ENCODE measurements at places on chromosomes 16 and 17.

DNA sequence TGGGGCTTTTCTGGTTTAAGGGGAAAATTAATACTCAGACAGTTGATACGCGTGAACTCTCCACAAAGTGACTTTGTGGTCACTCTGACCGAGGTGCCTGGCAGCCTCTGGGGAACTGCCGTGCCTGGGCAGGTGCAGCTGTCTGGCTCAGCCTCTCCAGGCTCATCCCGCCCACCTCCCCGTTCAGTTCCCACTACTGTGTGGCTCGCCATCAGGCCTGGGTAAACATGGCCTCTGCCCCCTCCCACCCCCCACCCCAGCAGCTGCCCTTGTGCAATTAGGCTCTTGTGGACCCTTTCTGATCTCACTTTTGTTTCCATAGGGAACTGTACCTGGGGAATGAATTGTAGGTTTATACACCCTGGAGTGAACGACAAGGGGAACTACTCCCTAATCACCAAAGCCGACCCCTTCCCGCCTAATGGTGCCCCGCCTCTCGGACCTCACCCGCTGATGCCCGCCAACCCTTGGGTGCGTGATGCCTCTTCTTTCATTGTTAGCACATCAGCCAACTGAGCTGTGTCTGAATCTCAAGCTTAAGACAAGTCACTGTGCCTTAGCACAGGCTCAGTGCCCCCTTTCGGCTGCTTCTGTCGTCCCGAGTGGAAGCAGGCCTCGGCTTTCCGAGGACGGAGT lies 27.8 kb downstream of the ZC3H18 start:
- H3K4me1 ChIP-seq, result peaks cover 4% of the 10 kb centered on the region
- H3K4me3 ChIP-seq, result no peak overlapping the region
- no peak overlapping the region for H3K27ac ChIP-seq
- H3K27me3 ChIP-seq, result no peaks in the 10 kb centered on the region
- no peak for ATAC-seq

- no peak for ATAC-seq
- H3K27me3 ChIP-seq, result no peaks in the 10 kb centered on the region
- H3K36me3 ChIP-seq, result peaks cover 26% of the 10 kb centered on the region
Measured at GRCh38 chr17:40457964-40458791, 14.9 kb downstream of the IGFBP4 start.

DNA sequence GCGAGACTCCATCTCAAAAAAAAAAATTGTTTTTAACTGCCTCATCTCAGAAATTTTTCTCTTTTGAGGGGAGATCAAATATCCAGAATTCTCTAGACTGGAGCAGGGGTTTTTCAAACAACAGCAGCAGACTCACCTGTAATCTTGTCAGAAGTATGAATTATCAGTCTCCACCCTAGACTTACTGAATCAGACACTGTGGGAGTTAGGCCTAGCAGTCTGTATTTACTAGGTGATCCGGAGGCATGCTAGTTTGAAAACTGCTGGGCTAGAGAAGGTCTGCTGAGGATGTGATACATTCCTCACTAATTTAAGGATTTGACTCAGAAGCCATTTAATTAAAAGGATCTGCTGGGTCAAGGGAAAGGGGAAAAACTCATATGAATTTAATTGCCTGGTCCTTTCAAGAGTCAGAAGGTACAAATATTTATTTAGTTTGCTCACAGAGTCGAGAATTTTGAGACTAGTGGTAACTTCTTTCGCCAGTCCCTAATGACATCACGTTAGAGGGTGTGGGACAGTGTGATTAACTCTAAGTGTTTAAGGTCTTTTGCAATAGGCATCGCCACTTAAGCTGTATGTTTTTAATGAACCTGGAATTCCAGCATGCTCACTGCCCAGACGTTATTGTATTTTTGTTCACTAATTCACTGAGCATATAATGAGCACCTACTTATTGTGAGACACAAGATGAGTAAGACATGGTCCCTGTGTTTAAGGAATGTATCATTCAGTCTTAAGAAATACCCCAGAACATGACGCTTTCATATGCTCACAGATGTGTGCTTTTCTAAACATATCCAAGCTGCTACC lies 14.2 kb downstream of the ATP6V0A1 start:
- no peaks in the 10 kb centered on the region for H3K27me3 ChIP-seq
- no peak overlapping the region for H3K27ac ChIP-seq
- no peaks in the 10 kb centered on the region for H3K4me1 ChIP-seq
- H3K4me3 ChIP-seq, result no peak overlapping the region
- peaks cover 96% of the 10 kb centered on the region for H3K36me3 ChIP-seq
- no peak for ATAC-seq

DNA sequence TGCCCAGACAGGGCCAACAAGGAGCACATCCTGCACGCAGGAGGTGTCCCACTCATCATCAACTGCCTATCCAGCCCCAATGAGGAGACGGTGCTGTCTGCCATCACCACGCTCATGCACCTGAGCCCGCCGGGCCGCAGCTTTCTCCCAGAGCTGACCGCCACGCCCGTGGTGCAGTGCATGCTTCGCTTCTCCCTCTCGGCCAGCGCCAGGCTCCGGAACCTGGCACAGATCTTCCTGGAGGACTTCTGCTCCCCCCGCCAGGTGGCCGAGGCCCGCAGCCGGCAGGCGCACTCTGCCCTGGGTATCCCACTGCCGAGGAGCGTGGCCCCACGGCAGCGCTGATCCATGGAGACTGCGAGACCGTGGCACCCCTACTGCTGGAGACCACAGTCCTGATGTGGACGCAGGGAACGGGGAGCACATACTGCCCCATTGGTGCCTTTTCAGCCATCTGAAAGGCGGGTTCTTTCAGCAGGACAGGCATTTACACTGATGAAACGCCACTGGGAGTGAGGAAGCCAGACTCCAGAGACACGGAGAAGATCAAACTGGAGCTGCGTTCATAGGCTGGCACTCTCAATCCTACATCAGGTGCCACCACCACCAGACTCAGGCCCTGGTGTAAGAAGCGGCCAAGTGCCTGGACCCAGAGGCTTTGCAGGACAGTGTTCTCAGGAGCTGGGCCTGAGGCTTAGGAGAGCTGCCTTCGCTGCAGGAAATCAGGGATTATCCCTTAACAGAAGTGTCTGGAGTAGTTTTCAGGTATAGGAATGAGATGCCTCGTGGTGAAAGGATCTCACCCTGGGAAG lies 2.6 kb downstream of the NT5C start:
- H3K27ac ChIP-seq, result no peak overlapping the region
- no peak for ATAC-seq
- no peaks in the 10 kb centered on the region for H3K27me3 ChIP-seq
- H3K36me3 ChIP-seq, result peaks cover 27% of the 10 kb centered on the region

DNA sequence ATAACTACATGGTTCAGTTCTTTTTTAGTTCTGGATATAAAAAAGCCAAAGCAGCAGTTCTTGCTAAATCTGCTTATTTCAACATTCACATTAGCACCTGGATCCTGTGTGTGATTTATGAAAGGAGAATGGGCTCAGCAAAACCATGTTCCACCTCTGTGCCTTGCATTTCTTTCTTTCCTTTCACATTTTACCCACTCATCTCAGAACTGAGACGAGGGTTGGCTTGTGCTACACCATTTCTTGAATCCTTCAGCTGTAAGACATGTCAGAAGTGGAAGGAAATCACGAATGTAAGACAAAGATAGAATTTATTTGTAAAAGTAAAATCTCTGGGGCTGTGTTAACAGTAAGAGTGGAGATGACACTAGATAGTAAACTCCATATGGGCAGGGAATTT lies 1.2 kb upstream of the UTP6 start:
- no peak for ATAC-seq
- no peaks in the 10 kb centered on the region for H3K27me3 ChIP-seq
- H3K36me3 ChIP-seq, result no peaks in the 10 kb centered on the region
- H3K4me3 ChIP-seq, result peak overlapping the region; percentile 47
- no peak overlapping the region for H3K27ac ChIP-seq

DNA sequence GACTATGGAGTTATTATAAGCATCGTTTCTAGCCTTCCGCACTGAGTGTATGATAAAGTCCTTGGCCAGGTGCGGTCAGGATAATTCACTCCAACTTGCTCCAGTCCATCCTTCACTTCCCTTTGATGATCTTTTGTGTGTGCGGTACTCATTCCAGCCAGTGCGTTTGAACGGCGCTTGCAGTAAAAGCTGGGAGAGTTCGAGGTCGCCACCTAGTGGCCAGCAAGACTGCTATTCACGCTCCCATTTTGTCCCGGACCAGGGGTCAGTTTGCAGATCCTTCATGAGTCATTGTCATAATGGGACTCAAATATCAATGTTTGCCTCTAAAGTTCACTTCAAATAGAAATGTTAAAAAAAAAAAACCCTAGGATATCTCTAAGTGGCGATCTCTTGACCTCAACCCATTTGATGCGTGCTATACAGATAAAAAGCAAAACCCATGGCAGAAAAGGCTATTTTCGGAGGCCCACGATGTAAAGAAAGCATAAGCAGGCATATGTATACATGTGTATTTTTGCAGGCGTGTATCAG lies 417.1 kb downstream of the TMEM114 start:
- no peaks in the 10 kb centered on the region for H3K4me1 ChIP-seq
- no peaks in the 10 kb centered on the region for H3K27me3 ChIP-seq

- peaks cover 4% of the 10 kb centered on the region for H3K27me3 ChIP-seq
- no peak overlapping the region for H3K27ac ChIP-seq
- H3K4me1 ChIP-seq, result no peaks in the 10 kb centered on the region
Measured at GRCh38 chr16:1032607-1033006, 39.9 kb upstream of the SSTR5 start.

GRCh38 chr16:20016234-20016633 lies 57.5 kb downstream of the GPR139 start:
- H3K27ac ChIP-seq, result no peak overlapping the region
- no peak for ATAC-seq
- no peaks in the 10 kb centered on the region for H3K4me1 ChIP-seq
- H3K4me3 ChIP-seq, result no peak overlapping the region
- peaks cover 14% of the 10 kb centered on the region for H3K27me3 ChIP-seq
- H3K36me3 ChIP-seq, result no peaks in the 10 kb centered on the region

DNA sequence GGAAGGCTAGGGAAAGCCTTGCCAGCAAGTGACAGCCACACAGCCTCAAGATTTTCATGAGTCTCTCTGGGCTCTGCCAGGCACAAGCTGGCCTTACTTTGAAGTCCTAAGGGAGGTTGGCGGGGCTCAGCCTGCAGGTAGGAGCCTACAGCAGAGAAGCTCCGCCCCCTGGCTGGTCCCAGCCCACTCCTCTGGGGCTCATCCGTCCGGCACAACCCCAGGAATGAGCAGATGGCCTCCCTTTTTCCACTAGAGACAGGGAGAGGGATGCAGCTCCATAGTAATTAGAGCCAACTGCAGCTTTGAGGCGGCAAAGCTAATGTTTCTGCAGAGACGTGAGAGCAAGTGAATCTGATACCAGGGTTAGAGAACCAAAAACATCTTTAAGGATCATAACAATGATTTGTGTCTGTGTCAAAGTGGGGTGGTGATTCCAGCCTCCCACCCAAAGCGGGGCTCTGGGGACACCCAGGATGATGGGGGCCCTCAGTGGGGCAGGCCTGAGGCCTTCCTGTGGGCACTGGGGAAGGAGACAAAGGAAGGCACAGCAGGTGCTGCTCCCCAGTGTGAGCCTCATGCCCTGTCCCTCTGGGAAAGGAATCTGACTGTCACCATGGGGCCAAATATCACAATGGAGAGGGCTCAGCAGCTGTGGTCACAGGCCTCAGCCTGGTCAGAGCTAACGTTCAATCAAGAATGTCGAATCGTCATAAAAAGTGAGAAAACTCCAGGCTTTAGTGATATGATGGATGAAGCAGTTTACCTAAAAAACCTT lies 61.5 kb downstream of the RBFOX3 start:
- H3K27ac ChIP-seq, result no peak overlapping the region
- peaks cover 21% of the 10 kb centered on the region for H3K27me3 ChIP-seq
- no peaks in the 10 kb centered on the region for H3K4me1 ChIP-seq
- no peaks in the 10 kb centered on the region for H3K36me3 ChIP-seq
- no peak for ATAC-seq
- H3K4me3 ChIP-seq, result no peak overlapping the region

DNA sequence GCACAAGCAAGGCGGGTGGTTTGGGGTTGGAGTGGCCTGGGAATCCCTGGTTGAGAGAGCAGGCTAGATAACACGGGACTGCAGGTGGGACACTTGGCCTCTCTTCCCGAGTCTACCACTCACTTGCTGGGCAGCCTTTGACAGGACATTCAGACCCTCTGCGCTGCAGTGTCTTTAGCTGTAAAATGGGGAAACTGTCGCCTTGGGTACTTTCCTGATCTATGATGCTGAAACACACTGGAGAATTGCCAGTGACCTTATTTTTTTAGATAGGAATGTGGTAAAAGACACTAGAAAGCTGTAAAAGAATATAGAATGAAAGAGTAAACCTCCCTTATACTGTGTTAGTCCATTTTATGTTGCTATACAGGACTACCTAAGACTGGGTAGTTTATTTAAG lies 30.5 kb downstream of the KSR1 start:
- peaks cover 20% of the 10 kb centered on the region for H3K36me3 ChIP-seq
- H3K4me3 ChIP-seq, result no peak overlapping the region
- ATAC-seq, result no peak
- no peak overlapping the region for H3K27ac ChIP-seq
- H3K4me1 ChIP-seq, result peaks cover 11% of the 10 kb centered on the region

DNA sequence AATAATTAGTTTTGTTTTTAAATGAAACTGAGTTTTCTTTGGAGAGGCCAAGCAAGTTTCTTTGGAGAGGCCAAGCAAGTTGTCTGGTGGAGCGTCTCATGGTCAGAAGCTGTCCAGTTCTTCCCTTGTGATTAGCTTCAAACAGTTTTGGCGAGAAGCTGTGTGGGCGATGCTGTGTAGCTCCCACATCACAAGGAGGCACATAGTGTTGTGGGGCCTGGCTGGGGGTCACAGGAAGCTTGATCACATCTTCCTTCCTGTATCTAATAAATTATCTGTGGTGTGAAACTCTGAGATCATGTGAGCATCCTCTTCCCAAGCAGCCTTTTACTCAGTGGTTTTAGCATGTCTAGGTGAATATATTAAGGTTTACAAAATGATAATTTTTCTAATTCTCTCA lies 33.9 kb downstream of the SPECC1 start:
- H3K4me1 ChIP-seq, result no peaks in the 10 kb centered on the region
- no peaks in the 10 kb centered on the region for H3K27me3 ChIP-seq
- ATAC-seq, result peak; percentile 21
- H3K36me3 ChIP-seq, result no peaks in the 10 kb centered on the region

DNA sequence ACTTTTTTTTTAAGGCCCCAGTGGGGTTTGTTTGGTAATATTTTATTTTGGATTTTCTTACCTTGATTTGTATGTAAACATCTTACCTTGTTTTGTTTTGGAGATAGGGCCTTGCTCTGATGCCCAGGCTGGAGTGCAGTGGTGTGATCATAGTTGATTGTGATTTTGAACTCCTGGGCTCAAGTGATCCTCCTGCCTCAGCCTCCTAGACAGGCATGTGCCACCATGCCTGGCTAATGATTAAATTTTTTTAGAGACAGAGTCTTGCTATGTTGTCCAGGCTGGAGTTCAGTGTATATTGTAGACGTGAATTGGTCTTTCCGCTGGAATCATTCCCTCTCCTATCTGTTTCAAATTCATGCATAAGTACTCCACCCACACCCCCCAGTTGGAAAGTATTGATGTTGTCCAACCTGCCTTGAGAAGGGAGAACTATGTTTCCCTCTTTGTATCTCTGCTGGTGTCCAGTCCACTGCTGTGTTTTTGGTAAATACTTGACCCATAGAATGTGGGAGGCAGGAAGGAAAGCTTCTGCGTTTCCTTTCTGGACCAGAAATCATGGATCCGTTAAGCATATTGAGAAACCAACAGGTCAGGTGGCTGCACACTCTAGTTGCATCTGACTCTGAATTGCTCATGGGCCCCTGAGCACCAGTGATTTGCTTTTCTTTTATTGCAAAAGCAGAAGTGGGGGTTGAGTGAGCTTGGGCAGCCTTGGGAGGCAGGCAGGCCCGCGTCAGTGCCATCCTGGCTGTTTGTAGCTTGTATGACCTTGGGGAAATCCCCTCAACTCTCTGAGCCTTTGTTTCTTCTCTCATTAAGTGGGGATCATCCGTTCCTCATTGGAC lies 25.0 kb downstream of the RMI2 start:
- H3K27me3 ChIP-seq, result no peaks in the 10 kb centered on the region
- H3K36me3 ChIP-seq, result no peaks in the 10 kb centered on the region
- H3K4me1 ChIP-seq, result peaks cover 4% of the 10 kb centered on the region
- H3K4me3 ChIP-seq, result no peak overlapping the region
- peak; percentile 26 for ATAC-seq
